ENCODE measurements at places on chromosomes 11 and 22.

GRCh38 chr22:49349841-49350381 lies 477.8 kb downstream of the BRD1 start:
- no peak for DNase-seq

DNA sequence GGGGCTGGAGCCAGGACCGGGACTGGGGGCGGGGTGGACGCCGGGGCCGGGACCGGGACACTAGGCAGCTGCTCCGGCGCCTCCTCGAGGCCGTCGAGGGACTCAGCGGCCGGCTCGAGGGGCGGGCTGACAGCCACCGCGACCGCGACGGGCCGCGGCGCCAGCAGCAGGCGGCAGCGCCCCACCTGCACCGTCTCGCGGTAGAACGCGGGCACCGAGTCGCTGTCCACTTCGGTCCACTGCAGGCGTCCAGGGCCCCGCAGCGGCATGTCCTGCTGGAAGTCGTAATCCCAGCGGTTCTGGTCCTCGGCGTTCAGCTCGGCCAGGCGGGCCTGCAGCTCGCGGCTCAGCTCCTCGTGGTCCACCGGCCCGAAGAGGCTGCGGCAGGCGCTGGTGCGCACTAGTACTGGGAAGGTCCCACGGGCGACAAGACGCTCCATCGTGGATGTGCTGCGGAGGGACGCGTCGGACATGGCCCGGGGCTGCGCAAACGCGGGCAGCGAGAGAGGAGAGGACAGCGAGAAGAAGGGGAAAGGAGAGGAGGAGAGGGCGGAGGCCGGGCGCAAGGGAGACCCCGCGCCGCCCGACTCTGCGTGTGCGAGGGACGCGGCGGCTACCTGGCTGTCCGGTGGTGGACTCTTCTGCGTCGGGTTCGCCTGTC lies 428 bp downstream of the CDKN1C start:
- DNase-seq, result no peak

GRCh38 chr11:58829786-58830185 lies 14.7 kb downstream of the GLYATL2 start:
- DNase-seq, result peak; percentile 24

DNA sequence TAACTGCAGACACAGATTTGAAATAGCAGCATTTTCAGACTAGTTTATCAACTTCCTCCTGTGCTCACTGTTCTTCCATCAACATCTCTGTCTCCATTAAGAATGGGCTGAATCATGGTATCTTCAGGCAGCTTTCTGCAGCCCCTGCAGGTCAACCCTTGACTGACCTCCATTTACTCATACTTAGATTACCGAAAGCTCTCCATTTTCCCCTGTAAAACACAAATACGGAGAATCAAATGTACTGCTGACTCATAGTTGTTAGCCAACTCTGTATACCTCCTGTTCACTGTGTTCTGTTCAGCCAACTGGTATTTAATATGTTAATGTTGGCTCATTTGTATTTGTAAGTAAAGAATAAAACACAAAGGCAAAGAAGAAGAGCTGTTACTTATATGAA lies 364.0 kb downstream of the CASP12 start:
- no peak for DNase-seq

- no peak for DNase-seq
These were observed 3.3 kb downstream of the SLC22A25 start for GRCh38 chr11:63240098-63240497.

GRCh38 chr11:96905663-96906062 lies 515.9 kb downstream of the JRKL start:
- no peak for DNase-seq

DNA sequence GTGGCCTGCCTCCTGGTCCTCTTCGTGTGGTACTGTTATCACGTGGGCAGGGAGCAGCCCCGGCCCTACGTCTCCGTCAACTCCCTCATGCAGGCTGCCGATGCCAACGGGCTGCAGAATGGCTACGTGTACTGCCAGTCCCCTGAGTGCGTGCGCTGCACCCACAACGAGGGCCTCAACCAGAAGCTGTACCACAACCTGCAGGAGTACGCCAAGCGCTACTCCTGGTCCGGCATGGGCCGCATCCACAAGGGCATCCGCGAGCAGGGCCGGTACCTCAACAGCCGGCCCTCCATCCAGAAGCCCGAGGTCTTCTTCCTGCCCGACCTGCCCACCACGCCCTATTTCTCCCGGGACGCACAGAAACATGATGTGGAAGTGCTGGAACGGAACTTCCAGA lies 4.7 kb downstream of the ASPHD2 start:
- no peak for DNase-seq

- DNase-seq, result no peak
These were observed 165.9 kb upstream of the NCAM1 start for GRCh38 chr11:112795142-112795815.

DNA sequence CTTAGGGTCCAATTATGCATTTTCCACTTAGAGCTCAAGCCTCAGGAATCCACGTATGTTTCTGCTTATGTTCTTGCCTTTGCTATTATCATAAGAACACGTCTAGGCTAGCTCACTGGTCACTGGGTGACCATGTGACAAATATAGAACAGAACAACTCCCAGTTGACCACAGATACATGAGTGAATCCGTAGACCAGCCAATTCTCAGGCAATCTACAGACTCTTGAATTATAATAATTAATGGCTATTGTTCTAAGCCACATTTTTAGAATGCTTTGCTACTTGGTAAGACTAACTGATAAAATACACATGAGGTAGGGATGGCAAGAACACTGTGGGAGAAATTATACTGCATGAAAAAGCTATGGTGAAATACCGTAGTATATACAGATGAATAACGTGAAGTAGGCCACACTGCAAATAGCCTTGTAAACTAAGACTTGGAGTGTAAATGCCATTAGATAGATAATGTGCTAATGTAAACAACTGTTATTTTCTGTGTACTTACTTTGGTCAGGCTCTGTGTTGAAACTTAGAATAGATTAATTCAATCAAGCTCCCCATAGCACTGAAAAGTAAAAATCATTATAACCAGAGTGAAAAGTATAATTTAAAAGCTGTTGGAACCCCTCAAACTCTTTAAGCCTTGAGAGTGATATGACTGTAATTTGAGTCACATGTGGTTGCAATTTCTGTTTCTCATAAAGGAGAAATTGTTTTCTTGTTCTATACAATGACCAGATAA lies 366.2 kb upstream of the CCDC179 start:
- DNase-seq, result no peak
